ENCODE measurements at places on chromosomes 1 and 21. TPM values are rescaled to one million over a fixed set of nuclear protein-coding genes. Genes with fewer than 3 reads are reported as not detected.

DNA sequence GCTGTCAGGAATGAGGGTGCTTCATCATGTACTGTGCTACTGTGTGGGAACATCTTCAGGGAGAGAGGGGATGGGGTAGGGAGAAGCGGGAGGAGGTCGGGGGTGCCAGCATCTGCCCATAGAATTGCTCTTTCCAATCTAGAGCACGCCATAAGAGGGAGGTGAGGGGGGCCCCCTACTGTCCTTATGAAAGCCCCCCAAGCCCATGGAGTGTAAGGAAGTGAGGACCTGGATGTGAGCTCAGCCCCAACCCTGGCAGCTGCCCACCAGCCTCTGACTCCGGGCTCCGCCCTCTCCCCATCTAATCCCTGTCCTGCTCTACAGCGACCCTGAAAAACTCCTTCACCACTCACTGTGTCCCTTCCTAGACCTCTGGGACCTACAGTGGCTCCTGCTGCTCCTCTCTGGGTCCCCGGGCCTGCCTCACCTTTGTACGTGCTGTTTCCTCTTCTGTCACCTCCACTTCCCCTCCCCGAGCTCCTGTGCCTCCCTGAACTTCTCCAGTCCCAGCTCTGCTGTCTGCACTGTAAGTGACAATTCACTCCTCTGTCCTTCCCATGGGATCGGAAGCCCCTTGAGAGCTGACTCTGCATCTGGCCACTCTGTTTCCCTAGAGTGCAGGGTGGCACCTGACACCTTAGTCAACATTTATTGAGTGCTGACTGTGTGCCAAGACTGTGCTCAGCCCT lies 269.4 kb downstream of the PTPRU start:
- peak; percentile 78 for DNase-seq

DNA sequence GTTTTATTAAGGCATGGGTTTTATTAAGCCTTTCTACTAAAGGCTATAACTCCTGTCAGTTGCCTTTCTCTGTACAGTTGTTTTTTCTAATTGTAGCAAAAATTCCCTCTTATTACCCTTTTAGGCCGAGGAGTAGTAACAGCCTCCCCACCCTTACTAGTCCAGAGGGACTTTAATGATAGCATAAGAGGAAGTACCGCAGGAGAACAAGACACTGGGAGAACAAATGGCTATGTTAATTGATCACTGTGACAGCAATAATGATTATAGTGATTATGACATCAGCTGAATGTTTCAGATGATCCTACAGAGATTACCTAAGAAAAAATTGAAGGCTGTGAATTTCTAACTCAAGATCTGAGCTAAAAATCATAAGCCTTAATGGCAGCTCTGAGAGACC lies 383.0 kb upstream of the PTBP2 start:
- no peak for DNase-seq

DNA sequence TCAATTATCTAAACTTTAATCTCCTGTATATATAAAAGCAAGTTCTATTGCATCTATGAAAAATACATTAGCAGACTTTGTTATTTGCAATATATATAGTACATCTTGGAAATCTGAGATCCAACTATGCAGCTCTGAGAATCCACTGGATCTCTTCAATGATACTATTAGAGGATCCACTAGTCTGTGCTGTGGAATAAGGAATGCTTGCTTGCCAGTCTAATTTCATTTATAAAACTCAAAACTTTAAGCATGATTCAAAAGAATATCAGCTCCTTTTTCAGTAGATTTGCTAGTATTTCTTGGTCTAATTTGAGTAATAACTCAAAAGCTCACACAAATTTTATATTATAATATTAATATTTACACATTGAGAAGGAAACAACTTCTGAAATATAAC lies 115.1 kb downstream of the SPATA6 start:
- DNase-seq, result no peak

DNA sequence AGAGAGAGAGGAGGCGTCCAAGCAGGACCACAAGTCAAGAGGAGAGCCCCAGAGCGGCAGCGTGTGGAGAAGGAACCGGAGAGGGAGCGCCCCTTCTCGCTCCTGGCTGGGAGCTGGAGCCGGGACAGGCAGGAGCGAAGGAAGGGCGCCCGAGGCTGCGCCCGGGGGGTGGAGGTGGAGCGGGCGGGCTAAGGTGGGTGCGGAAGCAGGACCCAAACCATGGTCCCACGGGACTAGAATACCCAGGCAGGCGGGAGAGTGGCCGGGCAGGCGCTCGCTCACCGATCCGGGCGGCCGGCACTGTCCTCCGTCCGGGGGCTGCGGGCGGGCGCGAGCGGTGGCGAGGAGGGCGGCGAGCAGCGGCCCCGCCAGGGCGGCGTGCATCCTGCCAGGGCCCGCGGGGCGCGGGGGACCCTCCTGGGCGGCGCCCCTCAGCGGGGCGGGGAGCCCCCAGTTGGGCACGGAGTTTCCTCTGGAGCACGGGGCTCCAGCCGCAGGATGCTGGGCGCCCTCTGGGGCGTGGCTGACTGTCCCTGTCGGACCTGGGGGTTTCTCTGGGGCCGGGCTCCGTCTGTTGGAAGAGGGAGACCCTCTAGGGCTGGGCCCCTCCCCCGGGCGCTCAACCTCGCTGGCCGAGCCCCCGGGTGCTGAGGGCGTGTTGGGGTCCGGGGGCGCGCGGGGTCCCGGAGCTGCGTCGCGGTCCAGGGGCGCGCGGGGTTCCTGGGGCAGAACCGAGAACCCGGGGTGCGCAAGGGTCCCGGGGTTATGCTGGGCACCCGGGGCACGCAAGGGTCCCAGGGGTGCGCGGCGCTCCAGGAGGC lies 569 bp downstream of the TRABD2B start:
- no peak for DNase-seq

DNA sequence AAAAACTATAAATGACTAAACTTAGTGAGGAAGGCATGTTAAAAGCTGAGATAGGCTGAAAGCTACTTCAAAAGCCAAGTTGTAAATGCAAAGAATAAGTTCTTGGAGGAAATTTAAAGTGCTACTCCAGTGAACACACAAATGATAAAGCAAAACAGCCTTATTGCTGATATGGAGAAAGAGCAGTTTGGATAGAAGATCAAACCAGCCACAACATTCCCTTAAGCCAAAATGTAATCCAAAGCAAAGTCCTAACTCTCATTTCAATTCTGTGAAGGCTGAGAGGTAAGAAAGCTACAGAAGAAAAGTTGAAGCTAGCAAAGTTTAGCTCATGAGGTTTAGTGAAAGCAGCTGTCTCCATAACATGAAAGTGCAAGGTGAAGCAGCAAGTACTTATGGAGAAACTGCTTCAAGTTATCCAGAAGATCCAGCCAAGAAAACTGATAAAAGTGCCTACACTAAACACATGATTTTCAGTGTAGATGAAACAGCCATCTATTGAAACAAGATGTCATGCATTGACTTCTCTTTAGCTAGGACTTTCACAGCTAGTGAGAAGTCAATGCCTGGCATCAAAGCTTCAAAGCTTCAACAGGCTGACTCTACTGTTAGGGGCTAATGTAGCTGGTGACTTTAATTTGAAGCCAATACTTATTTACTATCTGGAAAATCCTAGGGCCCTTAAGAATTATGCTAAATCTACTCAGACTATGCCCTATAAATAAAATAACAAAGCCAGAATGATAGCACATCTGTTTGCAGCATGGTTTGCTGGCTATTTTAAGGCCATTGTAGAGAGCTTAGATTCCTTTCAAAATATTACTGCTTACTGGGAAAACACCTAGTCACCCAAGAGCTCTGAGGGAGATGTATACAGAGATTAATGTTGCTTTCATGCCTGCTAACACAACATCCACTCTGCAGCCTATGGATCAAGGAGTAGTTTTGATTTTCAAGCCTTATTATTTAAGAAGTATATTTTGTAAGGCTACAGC lies 188.6 kb downstream of the EIF4G3 start:
- DNase-seq, result no peak

GRCh38 chr21:31667639-31668038 lies 8.1 kb downstream of the SOD1 start:
- DNase-seq, result no peak

DNA sequence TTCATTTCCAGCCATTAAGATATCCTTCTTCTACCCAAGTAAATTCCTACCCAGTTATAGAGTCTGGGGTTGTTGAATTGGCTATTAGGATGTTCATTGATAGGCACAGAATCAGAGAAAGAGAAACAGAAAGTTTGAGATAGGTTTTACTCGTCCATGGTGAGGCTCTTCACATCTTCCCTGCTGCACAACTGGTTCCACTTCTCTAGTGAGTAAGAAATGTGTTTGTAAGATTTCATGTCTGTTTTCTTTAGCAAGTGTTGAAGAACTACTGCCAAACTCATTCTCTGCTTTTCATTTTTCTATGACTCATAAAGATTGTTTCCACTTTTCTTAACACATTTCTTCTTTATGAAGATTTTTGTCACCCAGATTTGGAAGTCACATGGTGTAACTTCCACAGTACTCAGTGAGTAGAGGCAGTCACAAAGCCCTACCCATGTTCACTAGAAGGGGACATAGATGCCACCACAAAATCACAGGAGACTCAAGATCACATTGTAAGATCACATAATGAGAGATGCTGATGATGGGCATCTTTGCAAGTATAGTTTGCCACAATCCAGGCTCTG lies 152.3 kb downstream of the SNX7 start:
- no peak for DNase-seq

CD101 gene
- total RNA-seq, result 1.5 TPM

DNA sequence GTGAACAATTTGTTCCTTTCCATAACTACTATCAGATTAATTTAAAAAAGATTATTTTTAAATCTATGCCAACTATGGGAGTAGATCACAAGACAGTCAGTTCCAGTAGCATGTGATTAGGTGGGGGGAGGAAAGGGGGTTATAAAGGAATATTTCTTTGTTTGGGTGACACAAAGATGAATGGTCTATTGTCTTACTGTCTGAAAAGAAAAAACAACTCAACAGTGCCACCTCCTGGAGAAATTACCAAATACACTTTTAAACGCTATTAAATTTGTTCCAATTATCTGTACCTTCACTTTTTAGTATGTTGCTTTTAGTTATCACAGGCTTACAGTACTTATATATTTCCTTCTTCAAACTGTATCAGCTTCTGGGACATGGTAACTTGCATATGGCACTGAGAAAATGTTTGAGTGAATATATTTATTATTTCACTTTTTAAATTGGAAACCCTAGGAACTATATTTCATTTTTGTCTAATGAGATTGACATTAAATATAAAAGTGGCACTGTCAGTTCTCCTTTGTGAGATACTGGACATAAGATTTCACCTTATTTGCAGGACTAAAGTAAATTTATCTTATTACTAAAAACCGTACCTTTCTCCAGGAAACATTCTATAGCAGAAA lies 1.7 kb upstream of the SORT1 start:
- no peak for DNase-seq

CRNN gene
- not detected for total RNA-seq

DNA sequence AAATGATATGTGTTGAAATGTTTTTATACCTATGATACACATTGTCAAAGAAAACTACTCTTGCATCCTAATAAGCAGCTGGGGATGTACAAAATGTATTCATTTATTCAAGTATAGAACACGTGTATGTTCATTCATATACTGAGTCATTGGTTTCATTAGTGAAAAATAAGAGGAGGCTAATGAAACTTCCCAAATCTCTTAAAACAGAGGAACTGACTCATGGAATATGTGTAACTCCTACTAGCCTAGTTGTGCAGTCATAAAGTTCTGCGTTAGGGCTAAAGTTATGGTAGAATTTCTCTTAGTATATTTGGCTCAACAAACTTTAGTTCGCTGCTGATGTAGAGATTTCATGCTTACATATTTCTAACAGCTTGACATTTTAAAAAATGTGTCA lies 441.6 kb downstream of the NCAM2 start:
- no peak for DNase-seq

SPRR3 gene
- total RNA-seq, result not detected

DNA sequence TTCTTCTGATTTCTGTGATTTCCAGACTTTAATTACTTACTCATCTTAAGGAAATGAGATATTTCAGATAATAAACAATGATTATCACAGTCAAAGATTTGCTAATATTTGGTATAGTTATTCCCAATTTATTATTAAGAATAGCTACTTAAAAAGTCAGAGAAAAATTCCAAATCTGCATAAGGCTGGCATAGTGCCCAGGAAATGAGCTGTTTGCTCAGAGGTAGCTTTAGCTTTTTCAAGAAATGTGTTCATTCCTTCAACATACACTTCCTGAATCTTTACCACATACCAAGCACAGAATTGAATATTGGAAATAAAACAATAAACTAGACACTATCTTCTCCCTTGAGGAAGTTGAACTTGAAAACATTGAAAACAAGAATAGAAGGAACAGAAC lies 44.3 kb upstream of the KCNK1 start:
- no peak for DNase-seq

C1QC gene
- total RNA-seq, result 491 TPM

GRCh38 chr1:207698822-207699483 lies 52.9 kb upstream of the CD46 start:
- DNase-seq, result no peak

GRCh38 chr1:165828669-165829329 lies 1.4 kb downstream of the UCK2 start:
- DNase-seq, result no peak

DNA sequence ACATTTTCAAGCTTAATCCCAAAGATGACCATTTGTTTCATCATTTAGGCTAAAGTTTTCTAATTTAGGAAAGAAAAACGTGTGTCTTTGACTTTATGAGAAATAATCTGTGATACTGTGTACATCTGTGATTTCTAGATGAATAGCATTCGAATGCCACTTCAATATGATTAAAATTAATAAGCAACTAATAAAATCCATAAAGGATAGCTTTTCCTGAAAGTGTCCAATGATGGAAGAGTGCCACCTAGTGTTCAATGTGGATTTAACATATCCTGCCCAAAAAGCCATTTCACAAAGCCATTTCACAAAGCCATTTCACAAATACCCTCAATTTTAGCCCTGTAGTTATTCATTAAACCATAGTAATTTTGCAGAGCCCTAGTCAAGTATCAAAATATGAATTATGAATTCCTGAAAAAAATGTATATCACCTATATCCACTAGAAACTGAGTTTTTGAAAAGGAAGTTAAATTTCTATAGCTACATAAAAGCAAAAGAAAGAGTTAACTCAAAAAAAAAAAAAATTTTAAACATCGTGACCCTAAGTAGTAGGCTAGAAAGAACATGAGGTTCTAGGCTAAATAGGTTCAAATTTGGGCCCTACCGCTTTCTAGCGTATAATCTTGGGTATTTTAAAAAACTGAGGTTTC lies 19.1 kb downstream of the NME7 start:
- DNase-seq, result no peak

DNA sequence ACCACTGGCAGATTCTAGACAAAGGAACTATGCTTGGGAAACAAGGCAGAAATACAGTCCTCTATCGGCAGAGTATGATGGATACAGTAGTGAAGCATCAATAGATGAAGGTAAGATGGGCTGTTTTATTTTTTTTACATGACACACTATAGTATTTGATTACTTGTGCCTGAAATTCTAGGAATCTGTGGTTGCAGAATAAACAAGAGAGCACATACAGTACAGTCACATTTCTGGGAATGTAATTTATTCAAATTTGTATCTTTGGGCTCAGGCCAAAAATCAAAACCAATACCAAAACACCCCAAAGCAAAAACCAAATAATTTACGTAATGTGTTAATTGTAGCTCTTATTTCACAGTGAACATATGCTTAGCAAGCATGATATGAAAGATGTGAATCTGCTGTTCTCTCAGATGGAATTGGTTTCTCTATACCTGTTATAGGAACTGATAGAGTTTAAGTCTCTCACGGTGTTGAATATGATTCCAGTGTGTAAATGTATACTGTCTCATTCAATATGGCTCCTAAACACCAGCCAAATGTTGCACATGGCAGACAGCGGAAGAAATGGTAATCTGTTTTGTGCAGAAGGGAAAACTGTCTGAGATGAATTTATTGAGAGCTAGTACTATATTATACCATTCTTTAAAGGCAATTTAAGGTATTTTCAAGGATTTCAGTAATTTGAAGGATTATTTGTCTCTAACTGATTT lies 83.3 kb downstream of the SYT14 start:
- DNase-seq, result no peak

- no peak for DNase-seq
These were observed 88.1 kb downstream of the TM2D1 start for GRCh38 chr1:61636814-61637213.

All from mesenteric fat pad (tissue), 1 donor.